ENCODE measurements at places on chromosomes 7 and 10. TPM values are rescaled to one million over a fixed set of nuclear protein-coding genes. Genes with fewer than 3 reads are reported as not detected.

Gene DOCK4
- total RNA-seq = 7.2 TPM

Gene EMX2
- total RNA-seq = not detected

Gene STEAP4
- 0.01 TPM for total RNA-seq

Gene LRRD1
- not detected for total RNA-seq

Gene NYAP1
- total RNA-seq = 1.1 TPM

Gene IKZF1
- not detected for total RNA-seq

Gene PSMG3
- 107 TPM for total RNA-seq

Gene RET
- 0.50 TPM for total RNA-seq

Gene ZNF3
- total RNA-seq = 19.8 TPM

Gene NEURL1
- 0.20 TPM for total RNA-seq

Gene EGFR
- total RNA-seq = 105 TPM

Gene SRRM3
- 6.1 TPM for total RNA-seq

Gene INHBA
- 0.78 TPM for total RNA-seq

Gene TAS2R40
- total RNA-seq = not detected

Gene C10orf143
- total RNA-seq = 0.69 TPM

Gene OPALIN
- not detected for total RNA-seq

Gene ADAM22
- total RNA-seq = 0.34 TPM

Gene SFRP5
- 2.4 TPM for total RNA-seq

Gene TEX47
- not detected for total RNA-seq

Gene DIP2C
- total RNA-seq = 7.6 TPM

Gene MCM10
- 25.2 TPM for total RNA-seq

Gene TMEM130
- total RNA-seq = 0.19 TPM

Gene GIMAP8
- not detected for total RNA-seq

Gene NUTM2A
- 0.07 TPM for total RNA-seq

Gene ANKRD30A
- total RNA-seq = 0.64 TPM

Gene IGFBP1
- total RNA-seq = 29.5 TPM

Gene NKX2-3
- 0.06 TPM for total RNA-seq

Gene JCAD
- 9.6 TPM for total RNA-seq

Gene CALML5
- total RNA-seq = not detected

Gene CRYGN
- total RNA-seq = not detected

Gene PLCE1
- total RNA-seq = 7.0 TPM

Gene OR6V1
- not detected for total RNA-seq

Data from A549 treated with DMSO at 1 μM for 4 hours (cell line).